Stimulated activated naive CD8-positive, alpha-beta T cell treated with anti-CD3 and anti-CD28 coated beads, Interleukin-15, Interleukin-2, amounts not matched to agents 100 U/mL and 50 U/mL, for 24 hours (primary cell): ENCODE measurements at places on chromosomes 6 and 20.

DNA sequence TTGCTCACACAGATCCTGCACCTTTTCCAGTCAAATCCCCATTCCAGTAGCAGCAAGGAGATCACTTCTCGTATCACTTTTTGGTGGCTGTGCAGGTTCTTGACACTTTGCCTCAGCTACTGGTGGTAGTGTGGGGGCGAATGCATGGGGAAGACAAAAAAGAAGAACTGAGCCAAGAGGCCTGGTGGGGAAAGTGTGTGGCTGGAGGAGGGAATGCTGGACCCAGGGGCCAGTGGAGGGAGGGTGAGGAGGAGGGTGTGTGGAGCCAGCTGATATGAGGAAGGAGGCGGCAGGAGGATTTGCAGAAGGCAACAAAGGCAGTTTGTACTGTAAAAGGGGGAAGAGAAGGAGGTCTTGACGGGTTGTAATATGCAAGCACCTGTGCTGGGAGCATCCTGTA lies 15.7 kb upstream of the HLA-C start:
- DNase-seq = no peak

DNA sequence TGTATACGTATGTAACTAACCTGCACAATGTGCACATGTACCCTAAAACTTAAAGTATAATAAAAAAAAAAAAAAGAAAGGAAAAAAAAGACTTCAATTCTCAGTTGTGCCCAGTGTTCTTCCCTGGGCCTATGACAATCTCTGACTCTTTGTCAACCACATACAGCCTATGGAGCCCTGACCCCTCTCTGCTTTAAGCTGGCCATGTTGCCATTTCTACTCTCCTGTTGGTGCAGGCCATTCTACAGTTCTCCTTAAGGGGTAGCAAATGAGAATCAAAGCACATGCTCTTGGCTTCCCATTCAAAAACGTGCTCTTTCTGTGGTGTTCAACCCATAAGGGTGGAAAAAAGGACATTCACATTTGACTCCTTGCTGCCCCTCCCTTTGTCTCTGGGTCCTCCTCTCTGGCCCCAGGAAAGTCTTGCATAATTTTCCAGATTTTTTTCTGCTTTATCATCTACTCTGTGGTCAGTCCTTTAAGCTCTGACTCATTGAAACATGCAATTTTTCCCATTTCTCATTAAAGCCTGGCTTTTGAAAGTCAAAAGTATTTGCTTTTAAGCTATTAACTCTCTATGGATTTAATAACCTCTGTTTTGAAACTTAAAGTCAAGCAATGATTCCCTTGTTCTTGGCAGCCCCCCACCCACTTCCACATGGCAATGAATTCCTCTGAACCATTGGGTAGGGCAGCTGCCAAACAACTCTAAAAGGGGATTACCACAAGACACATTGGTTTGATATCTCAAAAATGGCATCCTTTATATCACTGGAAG lies 208.6 kb upstream of the MCHR2 start:
- no peak for DNase-seq

- peak; percentile 14 for DNase-seq
Observed at GRCh38 chr20:10550204-10551118, 115.4 kb downstream of the SLX4IP start.

GRCh38 chr6:161351858-161352257 lies 78.0 kb upstream of the AGPAT4 start:
- DNase-seq = no peak

DNA sequence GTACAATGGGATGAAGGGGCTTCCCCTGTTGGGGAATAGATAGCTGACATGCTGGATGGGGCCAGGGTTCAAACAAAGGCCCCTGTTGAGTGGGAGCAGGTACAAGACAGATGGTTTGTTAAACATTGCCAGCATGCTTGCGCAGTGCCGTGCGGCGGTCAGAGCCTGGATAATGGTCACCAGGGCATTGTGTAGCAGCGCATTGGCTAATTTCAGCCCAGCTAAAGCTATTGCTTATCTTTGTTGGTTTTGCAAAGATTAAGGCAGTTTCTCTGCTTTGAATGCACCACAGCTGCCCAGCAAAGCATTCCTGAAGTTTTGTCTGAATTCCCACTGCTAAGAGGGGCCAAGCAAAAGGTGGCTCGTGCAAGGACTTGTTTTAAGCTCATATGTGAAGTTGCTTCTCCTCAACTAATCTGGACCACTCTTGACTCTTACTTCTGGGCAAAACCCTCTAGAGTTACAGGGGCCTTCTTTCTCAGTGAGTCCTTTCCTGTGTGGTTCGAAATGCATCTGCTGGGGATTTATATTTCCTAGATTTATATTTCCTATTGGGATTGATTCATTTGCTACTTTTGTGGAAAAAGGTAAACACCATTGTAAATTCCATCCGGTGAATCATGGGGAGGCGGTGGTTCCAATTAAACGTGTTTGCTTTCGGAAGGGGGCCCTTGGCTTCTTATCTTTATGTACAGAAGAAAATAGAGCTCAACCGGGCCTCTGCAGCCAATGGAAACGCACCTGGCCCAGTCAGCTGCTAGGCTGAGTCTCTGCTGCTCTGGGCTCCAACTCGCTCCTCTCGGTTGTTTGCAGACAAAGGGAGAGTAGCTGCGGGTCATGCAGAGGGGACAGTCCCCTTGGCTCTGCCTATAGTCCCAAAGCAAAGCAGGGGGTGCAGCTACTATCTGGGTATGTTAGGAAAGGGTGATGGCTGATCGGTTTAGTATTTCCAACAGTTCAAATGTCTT lies 72.1 kb downstream of the FOXA2 start:
- DNase-seq = no peak

GRCh38 chr6:35360349-35361138 lies 18.2 kb downstream of the PPARD start:
- no peak for DNase-seq

DNA sequence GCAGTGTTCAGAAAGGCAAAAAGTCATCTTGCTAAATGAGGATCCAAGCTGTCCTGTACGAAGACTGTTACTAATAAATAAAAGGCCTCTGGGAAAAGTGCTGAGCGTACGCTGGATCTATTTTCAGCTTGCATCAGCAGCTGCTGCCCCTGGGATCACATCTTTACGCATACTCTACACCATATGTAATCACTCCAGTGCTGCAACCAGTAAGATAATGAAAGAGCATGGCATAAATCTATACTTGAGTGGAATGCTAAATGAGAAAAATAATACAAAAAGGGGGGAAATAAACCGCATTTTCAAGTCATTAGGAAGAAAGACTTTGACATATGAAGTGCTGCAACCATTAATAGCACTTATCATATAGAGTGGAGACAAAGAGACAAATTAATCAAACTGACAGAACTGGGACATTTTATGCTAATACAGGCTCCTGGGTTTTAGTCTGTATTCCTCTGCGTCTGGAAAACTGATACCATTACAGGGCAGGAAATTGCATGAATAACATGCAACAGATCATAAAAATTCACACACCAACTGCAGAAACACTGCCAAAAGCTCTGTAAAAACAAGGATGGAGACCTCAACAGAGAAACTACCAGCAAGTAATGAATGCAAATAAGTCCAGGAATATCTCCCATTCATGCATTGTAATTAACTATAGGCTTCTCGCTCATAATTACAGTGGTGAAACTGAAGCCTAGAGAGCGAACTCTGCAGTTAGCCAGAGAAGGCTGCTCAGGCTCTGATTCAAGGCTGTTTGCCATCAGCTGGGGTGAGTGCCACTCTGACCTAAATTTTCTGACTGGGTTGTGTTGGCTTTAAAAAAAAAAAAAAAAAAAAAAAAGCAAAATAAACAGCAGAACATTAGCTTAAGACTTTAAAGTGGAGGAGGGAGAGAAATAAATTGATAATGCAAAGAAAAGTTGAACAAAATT lies 83.8 kb downstream of the GJA10 start:
- DNase-seq = no peak

DNA sequence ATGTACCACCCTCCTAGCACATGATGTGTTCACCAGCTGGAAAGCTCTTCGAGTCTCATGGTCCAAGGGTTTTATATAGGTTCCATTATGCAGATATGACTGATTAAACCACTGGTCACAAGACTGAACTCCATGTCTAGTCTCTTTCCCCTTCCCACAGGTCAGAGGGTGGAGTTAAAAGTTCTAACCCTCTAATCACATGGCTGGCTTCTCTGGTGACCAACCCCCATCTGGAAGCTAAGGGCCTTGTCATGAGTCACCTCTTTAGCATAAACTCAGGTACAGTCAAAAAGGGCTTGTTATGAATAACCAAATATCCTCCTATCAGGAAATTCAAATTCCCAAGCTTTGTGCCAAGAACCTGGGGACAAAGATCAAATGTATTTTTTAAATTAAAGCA lies 52.0 kb upstream of the KLHL31 start:
- no peak for DNase-seq

DNA sequence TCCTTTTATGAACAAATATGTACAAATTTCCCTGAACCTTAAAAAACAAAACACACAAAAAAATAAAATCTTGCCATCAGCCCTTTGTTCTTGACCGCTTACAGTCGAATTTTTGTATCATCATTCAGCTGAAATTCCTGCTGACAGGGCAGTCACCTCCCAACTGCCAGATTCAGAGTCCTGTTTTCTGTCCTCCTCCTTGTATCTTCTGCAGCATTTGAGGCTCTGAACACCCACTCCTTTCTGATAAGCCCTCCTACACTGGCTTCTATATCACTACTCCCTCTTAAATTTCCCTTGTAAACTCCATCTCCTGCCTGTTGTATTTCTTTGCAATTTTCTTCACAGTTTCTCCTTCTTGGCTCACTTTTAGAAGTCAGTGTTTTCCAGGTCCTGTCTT lies 77.8 kb upstream of the CCN6 start:
- DNase-seq = no peak

DNA sequence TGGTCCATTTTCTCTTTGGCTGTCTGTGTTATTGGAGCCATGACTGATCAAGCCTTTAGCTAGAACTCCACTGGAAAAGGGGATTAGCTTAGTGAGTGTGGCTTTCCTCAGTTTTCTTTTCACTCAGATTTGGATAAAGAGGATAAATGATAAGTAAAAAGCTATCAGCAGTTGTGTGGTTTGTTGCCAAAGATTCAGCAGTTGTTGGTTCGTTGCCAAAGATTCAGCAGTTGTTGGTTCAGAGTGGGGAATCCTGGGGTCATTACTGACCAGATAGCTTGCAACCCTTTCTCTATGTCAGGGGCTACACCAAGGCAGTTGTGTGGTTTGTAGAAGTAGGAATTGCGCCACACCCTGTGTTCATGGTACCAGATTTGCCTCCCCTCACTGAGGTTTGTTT lies 107.7 kb upstream of the SCP2D1 start:
- no peak for DNase-seq
